ENCODE measurements at places on chromosomes 13 and 19. TPM values are rescaled to one million over a fixed set of nuclear protein-coding genes. Genes with fewer than 3 reads are reported as not detected.

GRCh38 chr13:36068991-36069390 is 62.2 kb downstream of the DCLK1 start:
- DNase-seq: no peak

DNA sequence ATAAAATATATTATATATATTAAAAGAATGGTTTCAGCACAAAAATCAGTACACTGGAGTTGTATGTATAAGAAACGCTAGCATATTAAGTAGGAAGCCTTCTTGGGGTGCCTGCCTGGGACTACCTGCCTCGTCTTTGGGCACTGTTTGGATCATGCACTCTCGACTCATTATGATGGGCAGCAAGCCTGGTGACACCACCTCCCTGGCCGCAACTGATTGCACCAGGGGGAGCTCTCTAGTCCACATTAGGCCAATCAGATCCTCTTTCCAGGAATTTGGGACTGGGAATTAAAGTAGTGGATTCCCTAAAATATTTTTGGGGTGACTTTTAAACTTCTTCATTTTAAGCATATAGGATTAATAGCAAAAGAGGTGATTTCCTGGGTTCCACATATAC is 56.0 kb upstream of the RGCC start:
- DNase-seq: no peak

WDR62 gene
- 17.0 TPM for total RNA-seq

GRCh38 chr19:58407658-58408151 is 744 bp upstream of the ZNF584 start:
- no peak for DNase-seq

DNA sequence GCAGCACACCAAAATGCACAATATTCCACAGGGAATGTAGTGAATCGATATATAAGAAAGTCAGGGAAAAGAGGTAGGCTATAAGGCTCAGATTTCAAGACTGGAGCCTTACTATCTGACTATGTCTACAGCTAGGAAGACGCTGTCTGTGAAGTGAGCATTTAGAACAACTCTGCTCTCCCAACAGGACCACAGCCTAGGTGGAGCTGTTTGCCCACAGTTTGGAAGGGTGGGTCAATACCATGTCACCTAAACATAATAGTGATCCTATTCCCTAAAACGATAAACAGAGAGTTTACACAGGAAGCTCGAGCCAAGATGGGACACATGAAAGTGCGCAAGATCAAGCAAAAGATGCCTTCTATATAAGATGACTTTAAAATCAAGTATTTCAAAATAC is 2486.0 kb upstream of the PCDH20 start:
- DNase-seq: no peak

DNA sequence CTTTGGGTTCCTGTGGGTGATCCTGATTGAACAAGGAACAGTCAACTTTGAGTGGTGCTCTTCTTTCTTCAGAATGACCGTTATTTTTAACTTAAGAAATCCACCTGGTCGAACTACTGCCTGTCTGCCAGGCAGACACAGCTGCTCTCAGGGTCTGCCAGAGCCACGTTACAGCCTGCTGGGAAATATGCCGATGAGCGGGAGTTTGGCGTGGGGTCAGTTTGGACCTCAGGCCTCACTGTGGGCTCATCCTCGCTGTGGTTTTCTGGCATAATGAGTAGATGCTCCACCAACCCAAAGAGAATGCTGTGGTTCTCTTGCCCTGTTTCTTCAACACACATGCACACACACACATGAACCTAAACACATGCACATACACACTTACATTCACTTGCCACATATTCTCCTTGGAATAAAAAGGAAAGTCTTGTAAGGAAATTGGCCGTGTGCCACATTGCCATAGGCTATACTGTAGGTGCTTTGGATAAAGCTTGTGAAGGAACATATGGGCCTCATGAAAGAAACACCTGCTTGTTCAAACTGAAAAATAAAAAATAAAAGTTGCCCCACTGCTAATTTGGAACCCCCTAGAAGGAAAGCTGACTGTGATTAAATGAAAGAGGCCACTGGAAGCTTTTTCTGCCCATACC is 598.7 kb upstream of the KLF12 start:
- no peak for DNase-seq

DNA sequence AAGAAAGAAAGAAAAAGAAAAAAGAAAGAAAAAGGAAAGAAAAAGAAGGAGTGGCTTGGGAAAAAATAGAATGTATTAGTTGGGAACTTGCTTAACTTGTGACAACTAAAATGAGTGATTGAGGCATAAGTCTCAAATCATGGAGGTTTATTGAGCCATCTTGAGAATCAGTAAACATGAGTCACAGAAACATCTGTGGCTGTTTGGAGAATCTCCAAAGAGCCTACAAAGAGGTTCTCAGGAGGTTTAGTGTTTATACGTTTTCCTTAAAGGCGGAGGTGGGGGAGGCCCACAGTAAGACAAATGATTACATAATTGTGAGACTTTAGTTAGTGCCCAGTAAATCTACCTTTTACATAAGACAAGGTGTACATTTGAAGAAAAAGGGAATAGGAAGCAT is 38.6 kb downstream of the WDR87 start:
- DNase-seq: peak; percentile 38

LTBP4 gene
- 203 TPM for total RNA-seq

KLK12 gene
- not detected for total RNA-seq

GRCh38 chr19:35273686-35274259 is 5.0 kb downstream of the USF2 start:
- no peak for DNase-seq

ACER1 gene
- not detected for total RNA-seq

DNA sequence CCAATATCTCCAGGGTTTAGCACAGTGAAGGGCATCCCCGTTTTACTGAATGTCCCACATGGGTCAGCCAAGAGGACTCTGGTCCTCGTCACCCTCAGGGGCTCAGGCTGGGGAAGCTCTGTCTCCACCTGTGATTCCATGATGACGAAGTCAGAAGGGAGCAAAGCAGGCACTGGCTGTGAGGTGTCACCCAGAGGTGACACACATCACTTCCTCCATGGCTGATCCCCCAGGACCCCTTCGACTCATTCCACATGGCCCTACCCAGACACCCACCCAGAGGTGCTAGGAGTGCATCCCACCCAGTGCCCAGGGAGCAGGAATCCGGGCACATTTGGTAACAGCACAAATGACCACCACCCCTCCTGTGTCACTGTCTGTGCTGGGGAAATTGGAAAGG is 145.2 kb upstream of the VSTM2B start:
- no peak for DNase-seq

- DNase-seq: no peak
These were observed 53.2 kb downstream of the NWD1 start for GRCh38 chr19:16772841-16773240.

DNA sequence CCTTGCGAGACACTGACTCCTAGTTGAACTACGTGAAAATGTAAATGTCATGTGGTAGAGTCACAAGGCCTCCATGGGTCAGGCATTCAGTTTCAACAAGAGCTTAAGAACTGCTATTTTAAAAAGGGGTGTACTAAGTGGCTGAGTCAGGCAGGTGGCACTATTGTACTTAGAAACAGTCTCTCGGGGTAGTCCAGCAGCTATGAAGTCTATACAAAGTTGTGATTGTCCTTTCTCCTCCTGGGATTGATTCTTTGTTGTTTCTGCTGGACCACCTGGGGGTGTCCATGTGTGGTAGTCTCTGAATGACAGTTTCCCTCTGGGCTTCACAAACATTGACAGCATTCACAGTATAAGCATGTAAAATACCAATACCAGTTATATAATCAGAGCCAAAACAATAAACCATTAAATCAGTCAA is 33.0 kb downstream of the UGGT2 start:
- DNase-seq: peak; percentile 19

MISP gene
- 91.6 TPM for total RNA-seq

DNA sequence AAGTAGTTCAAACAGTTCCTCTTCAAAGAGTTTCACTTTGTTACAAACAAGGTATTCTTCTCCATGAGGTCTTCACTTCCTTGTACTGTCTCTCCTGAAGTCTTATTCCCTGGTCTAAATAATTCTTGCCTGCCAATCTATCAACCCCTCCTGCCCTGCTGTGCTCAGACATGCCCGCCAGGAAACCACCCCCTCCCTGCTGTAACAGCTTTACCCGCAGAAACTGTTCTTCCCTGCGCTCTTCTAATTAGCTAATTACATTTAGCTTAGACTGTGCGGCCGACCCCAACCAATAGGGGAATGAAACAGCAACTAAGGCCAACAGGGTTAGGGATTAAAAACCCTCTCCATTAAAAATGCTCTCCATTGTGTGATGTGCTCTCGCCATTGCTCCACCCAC is 46.7 kb downstream of the ZNF846 start:
- no peak for DNase-seq

All from PC-9 (cell line).